Right ventricle myocardium inferior (tissue), 1 donor: ENCODE measurements at places on chromosomes 3 and 15. TPM values are rescaled to one million over a fixed set of nuclear protein-coding genes. Genes with fewer than 3 reads are reported as not detected.
A peak's percentile ranks its signal among the peaks of the same experiment; 100 is the strongest.

DNA sequence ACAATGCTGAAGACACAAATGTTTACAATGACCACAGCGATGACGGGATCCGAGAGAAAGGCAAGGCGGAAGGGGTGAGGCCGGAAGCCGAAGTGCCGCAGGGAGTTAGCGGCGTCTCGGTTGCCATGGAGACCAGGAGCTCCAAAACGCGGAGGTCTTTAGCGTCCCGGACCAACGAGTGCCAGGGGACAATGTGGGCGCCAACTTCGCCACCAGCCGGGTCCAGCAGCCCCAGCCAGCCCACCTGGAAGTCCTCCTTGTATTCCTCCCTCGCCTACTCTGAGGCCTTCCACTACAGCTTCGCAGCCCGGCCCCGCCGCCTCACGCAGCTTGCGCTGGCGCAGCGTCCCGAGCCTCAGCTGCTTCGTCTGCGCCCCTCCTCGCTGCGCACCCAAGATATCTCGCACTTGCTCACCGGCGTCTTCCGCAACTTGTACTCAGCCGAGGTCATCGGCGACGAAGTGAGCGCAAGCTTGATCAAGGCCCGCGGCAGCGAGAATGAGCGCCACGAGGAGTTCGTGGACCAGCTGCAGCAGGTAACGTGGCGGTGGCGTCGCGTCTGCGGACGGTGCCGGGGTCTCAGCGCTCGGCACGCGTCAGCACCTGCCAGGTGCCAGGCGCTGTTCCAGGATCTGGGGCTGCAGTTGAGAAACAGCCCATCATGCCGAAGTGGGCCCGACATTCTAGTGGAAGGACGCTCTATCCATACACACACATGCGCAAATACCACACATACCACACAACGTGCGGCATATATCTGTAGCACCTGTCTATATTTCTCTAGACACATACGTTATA is at the start of gene DLEC1:
DLEC1 (plus strand) TSS at position 108 of the 798 bp plus-strand sequence; CDS start at position 126, 18 bp downstream.
- peak; percentile 91 for DNase-seq

- no peak for DNase-seq
Measured at GRCh38 chr15:70863450-70864218, 9.7 kb upstream of the LARP6 start.

DNA sequence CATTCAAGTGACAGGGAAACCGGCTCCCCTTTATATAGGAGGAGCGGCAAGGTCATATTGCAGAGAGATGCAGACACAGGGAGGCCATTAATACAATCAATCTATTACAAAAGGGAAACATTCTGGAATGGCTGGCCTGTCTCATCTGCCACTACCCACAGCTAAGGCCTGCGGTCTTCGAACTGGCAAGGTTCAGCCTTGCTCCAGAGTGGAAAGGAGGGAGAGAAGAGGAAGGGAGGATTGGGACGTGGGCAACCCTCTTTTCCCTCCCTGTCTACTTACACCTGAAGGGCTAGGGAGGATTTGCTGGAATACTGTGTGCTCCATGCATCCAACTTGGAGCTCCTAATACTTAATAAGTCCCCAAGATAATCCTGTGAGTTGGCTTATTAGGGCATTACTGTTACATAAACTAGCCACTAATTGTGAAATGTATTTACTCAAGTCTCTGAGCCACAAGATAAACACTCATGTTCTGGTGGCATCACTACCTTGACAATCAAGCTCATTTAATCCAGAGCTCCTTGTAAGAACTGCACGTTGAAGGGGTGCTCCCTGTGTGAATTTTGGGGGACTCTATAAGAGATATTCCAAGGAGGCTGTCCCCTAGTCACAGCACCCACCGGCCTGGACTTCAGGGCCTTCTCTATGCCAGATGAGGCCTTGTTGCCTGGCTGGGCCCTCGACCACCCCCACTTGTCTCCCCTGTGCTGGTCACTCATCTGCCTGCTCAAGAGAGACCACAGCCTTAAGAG is 19.7 kb upstream of the CCDC174 start:
- no peak for DNase-seq

- DNase-seq, result no peak
Measured at GRCh38 chr15:87131067-87131466, 1051.4 kb downstream of the AGBL1 start.

The CMTM8 gene
- total RNA-seq, result 6.3 TPM

DNA sequence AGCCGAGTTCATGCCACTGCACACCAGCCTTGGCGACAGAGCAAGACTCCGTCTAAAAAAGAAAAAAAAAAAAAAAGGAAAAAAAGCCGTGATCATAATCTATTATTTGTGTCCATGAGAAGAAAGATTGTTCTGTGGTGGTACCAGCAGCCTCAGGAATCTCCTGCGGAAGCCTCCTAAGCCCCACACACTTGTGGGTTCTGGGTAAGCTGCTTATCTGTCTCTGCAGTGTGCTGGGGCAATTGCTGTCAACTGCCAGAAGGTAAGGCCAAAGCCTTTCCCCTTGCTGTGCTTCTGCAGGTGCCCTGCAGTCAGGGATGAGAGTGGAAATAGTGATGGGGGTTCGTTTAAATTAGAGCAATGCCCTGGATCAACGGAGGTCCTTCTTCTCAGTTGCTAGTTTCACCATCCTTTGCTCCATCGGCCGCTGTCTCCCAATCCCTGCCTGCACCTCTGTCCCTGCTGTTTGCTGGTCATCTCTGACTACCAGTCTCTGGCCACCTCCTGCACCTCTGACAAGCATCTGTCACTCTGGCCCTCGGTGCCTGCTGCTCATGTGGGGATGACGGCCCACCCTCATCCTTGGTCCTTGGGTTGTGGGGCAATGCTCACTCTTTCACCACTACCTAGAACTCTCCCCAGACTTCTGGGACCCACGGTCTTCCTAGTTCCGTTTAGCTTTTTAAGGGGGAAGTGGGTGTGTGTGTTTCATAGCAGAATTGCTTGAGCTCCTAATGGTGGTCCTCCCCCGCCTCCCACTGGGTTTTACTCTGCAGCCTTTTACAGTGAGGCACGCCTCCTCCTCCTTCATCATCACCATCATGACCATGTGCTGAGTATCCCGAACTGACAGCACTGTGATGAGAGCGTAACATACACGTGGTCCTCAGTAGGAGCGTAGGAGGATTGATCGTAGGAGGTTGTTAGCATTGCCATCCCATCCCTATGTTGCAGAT is 25.5 kb downstream of the CHRD start:
- no peak for DNase-seq

The STRIT1 gene
- total RNA-seq, result 0.84 TPM

DNA sequence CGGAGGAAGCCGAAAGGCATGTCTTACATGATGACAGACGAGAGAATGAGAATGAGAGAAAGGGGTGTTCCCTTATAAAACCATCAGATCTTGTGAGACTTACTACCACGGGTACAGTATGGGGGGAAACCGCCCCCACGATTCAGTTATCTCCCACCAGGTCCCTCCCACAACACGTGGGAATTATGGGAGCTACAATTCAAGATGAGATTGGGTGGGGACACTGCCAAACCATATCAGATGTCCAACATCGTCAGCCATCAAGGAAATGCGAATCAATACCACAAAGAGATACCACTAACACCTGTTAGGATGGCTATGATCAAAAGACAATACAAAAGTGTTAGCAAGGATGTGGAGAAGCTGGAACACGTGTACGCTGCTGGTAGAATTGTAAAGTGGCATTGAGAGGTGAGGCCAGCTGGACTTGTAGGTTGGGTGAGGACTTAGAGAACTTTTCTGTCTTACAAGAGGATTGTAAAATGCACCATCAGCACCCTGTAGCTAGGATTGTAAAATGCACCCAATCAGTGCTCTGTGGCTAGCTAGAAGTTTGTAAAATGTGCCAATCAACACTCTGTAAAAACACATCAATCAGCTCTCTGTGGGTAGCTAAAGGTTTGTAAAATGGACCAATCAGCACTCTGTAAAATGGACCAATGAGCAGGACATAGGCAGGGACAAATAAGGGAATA is 37.5 kb downstream of the VGLL4 start:
- no peak for DNase-seq

The GALNT15 gene
- 5.8 TPM for total RNA-seq

The HTD2 gene
- total RNA-seq, result 14.7 TPM

GRCh38 chr3:81433675-81434074 is 327.8 kb downstream of the GBE1 start:
- no peak for DNase-seq

The TPRG1 gene
- total RNA-seq, result 3.3 TPM

- DNase-seq, result no peak
Measured at GRCh38 chr3:50204804-50205412, at the start of gene SLC38A3. TSS of gene SLC38A3 (plus strand) at chr3:50205271. CDS start at chr3:50214200, 8,929 bp downstream.

- no peak for DNase-seq
Measured at GRCh38 chr15:57533448-57533799, 58.3 kb upstream of the MYZAP start.

The RETNLB gene
- not detected for total RNA-seq

DNA sequence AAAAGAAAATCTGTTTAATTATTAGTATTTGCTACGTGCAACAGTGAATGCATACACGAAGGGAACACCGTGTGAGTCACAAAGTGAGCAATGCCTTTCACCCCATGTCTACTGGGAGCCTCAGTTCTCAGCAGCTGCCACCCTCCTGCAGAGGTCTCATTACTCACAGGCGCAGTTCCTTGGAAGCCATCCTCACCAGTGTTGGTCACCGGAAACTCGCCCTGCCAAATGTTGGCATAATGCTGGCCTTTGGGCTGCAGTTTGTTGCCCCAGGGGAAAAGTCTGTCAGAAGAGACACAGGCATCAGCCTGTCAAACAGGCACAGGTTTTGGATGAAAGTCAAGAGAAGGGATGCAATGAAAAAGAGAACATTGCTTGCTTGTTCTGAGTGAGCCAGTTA is 50.1 kb downstream of the SUMF1 start:
- DNase-seq, result no peak

The C3orf49 gene
- total RNA-seq, result not detected
